COLO829 (cell line): ENCODE measurements at places on chromosomes 6 and 20.

- no peak for DNase-seq
Observed at GRCh38 chr20:61600016-61600415, 348.0 kb downstream of the CDH4 start.

DNA sequence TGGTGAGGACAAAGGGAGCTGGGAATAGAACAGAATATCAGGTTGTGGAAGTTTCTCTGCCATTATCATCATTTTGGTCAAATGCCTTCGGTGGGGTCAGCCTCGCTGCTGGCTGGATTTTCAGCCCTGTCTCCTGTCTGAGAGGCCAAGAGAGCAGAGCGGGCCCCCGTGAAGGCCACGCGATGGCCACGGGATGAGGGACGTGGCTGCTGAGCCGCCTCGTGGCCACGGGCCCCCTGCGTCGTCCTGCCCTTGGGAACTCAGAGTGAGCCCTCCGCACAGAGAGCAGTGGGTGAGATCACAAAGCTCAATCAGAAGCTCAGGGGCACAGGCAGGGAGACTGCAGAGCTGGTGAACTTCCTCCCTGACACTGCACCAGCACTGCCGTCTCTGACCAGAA is 363.7 kb downstream of the CDH4 start:
- DNase-seq, result no peak

DNA sequence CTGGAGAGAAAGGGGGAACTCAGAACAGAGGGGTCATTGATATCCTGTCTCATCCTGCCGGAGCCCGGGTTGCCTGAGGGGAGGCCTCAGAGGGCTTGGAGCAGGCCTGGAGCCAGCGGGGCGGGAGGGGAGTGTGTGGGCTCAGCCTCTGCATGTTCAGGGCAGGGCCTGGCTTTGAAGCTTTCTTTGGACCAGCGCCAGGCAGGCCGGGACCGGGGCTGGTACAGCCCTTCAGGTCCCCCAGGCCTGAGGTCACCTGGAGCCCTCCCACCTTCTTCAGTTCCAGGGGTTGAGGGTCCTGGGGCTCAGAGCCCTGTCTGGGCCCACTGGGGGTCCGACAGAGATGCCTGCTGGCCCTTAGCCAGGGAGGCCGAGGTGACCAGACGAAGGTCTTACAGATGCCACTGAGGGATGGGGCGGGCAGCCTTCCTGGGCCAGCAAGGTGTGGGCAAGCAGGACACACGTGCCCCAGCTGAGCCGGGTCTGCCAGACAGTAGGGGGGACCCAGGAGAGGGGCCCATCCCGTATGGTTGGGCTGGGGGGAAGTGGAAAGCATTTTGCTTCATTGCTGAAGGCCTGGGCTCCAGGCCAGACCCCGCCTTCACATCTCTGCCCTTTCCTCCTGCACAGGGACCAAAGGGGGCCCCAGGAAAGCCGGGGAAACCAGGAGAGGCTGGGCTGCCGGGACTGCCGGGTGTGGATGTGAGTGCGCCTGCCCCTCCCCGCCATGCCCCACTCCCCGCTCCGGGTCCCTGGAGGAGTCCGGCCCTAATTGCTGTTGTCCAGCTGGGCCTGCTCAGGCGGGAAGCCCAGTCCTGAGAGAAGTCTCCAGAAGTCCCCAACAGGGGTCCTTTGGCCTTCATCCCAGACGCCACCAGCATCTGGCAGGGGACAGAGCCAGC is 2.0 kb downstream of the COL9A3 start:
- DNase-seq, result peak; percentile 97

GRCh38 chr6:125454351-125454750 is 152.6 kb upstream of the HDDC2 start:
- peak; percentile 76 for DNase-seq

DNA sequence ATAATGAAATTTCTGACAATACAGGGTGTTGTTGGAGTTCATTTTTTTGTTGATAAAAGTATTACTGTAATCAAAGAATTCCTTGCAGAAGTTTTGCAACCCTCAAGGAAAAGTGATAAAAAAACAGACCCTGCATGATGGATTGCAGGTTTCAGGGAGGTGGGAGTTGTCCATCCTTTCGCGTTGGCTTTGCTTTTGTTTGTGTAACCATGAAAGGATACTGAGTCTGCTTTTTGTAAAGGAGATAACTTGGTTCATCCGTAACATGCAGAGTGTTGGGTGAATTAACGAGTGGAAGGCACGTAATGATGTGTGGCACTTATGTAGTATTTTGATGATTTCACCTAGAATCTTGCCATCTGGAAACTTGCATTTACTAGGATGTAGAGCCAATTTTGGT is 23.6 kb downstream of the FOXO3 start:
- DNase-seq, result no peak

- DNase-seq, result no peak
Observed at GRCh38 chr20:38209054-38209675, 44.1 kb upstream of the TGM2 start.

GRCh38 chr20:38126932-38127621 is 38.0 kb downstream of the TGM2 start:
- DNase-seq, result peak; percentile 73

- DNase-seq, result no peak
Observed at GRCh38 chr6:6803180-6803977, 214.9 kb downstream of the LY86 start.

GRCh38 chr6:135627092-135627715 is 129.7 kb upstream of the AHI1 start:
- DNase-seq, result no peak

DNA sequence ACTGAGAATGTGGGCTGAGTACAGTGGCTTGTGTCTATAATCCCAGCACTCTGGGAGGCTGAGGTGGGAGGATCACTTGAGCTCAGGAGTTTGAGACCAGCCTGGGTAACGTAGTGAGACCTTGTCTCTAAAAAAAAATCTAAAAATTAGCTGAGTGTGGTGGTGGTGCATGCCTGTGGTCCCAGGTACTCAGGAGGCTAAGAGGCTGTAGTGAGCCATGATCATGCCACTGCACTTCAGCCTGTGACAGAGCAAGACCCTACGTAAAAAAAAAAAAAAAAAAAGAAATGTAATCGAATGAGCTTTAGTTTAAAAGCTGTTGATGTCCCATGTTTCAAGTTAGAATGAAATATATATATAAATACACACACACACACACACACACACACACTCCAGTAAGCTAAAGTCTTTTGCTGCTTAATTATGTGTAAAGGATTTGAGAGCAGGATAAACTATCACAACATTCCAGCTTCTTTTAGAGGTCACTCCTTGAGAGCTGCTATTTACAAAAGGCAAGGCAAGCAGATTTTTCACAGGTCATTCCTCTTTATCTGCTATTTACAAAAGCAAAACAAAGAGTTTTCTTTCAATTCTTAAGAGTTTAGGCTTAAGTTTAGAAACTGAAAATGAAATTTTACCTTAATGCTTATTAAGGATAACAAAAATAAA is 4.7 kb upstream of the MICAL1 start:
- DNase-seq, result no peak

- no peak for DNase-seq
Observed at GRCh38 chr6:2708456-2708855, 42.3 kb downstream of the MYLK4 start.

GRCh38 chr20:1382670-1383069 is 10.2 kb downstream of the FKBP1A start:
- no peak for DNase-seq

DNA sequence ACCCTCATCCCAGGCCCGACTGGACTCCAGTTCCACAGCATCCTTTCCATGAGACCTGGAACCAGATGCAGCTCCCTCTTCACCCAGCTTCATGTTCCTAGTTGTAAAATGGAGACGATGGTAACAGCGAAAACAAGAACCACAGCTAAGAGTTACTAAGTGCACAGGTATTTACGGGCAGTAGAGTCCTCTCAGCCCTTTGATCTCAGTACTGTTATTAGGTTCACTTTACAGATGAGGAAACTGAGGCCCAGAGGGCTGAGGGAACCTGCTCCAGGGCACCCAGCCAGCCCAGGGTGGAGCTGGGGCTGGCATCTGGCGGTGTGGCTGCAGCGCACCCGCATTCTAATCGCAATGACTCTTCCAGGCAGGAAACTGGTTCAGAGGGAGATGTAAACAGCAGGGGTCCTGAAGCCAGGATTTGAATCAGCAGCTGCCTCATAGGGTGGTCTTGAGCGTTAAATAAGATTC is 858 bp downstream of the BCAS1 start:
- no peak for DNase-seq

DNA sequence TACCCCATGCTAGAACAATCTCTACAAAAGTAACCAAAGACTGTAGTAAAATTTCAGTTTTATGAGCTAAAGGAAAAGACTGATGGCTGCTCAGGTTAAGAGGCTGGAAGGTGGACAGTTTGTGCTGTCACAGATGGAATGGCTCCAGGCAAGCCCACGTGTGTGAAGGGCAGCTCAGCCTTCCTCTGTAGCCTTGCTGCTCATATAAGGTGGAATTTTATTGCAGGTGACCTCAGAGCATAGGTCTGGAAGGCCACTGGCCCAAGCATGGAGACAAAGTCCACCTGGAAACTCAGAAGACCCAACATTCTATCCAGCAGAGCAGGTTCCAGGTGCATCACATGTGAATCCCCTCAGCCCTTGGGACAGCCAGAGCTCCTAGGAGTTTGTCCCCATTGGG is 53.6 kb downstream of the KAT14 start:
- no peak for DNase-seq

DNA sequence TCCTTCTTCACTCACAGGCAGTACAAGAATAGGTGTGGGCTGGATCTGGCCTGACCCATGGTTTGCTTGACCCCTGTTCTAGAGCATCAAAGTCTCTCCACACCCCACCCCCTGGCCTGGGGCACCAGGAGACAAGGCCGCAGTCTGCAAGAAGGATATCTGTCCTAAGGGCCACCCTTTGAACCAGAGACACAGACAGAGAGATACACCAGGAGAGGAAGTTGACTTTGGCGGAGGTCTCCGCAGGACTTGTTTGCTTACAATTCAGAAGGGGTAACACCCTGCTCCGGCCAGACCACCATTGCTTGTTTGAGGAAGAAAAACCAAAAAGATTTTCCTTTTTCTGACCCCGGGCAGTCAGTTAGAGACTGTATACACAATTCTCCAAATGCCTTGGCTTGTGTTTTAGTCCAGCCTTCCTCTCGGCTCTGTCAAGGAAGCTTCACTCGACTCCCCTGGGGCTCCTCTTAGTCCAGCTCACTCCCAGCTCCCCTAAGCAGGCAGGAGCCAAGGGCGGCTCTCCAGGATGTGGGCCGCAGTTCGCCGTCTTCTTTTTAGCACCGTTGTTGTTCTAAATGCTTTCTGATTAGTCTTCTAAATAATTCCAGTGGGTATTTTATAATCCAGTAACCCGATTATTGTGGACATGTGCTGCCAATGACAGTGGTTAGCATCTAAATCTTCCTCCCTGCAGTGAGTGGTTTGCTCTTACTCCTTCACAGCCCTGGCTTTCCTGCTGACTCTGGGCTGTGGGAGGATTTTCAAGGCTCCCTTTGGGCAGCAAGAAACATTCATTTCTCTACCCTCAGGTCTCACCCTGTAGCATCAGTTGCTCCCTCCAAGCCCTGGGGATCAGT is 58.6 kb upstream of the MRPS10 start:
- DNase-seq, result no peak

GRCh38 chr20:43976547-43976946 is 61.9 kb downstream of the TOX2 start:
- no peak for DNase-seq

DNA sequence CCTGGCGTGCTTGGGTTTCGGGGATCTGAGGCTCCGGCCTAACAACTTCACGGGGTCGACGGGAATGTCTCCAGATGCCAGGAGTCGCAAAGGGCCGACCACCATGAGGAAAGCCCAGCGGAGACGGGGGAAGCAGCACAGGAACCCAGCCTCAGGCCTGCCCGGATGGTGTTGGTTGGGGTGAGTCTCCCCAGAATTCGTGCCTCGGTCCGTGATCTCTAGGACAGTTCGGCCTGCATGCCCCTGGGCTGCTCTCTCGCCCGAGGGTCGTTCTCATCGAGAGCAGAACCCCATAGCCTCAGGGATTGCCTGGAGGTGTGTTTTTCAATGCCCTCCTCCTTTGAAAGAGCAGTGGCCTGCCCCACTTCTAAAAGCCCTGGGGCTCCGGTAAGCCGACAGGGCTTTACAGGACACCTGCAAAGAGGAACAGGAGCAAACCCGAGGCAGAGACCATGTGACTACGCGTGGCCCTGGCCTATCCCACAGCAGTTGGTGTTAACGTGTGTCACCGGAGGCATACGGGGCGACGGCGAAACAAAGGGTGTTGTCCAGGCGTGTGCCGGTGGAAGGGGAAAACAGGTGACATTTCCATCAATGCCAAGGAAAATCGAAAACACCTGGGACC is 973.1 kb upstream of the DEFB115 start:
- no peak for DNase-seq
